Skin of body (tissue), 3 donors: ENCODE measurements at places on chromosomes 5 and 9.
A peak's percentile ranks its signal among the peaks of the same experiment; 100 is the strongest.

GRCh38 chr5:6449465-6450158, 953 bp downstream of the UBE2QL1 start:
- DNase-seq = no peak

DNA sequence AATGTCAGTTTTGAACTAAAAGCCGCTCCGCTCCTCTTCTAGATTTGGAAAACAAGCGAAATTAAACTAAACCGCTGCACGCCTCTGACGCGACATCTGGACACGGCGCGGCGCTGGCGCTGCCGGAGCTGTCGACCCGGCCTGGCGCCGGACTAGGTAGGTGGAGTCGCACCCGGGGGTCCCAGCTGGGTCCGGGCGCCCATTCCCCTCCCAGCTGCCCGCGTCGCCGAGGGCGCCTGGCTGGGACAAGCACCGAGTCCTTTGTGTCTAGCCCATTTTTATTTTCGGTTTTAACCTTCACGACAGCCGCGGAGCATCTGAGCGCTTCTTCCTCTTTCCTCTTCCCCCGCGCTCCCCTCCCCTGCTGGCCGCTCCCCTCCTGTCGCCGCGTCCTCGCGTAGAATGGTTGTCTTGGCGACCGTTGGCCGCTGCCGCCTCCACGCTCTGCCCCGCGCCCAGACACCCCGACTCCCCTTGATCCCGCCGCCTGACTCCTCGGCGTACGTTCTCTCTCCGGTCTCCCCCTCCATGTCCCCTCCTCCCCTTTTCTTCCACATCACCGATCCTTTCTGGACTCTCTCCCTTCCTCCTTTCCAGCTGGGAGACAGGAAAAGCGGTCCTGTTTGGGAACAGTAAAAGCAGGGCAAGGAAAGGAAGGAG, 545 bp downstream of the CDKN2B-AS1 start:
- DNase-seq = no peak

DNA sequence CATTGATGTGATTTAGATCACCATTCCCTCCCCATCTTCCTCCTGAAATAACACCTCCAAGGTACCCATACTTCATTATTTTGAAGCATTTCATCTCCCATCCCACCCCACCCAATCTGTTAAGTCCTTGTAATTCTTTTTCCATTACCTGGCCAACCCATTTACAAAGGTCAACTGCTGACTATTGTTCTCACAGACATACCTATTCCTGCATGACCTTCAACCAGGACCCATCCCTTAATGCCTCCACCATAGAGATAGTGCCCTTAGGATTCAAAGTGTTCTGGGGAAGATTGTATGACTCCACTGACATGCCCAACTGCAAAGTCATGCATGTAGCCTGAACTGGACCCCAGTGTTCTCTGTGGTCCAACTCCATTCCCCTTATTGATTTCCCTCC, 91.2 kb downstream of the NLN start:
- DNase-seq = no peak

GRCh38 chr9:107881626-107882300, 392.2 kb upstream of the KLF4 start:
- DNase-seq = no peak

- no peak for DNase-seq
Measured at GRCh38 chr9:21592063-21592338, 109.9 kb upstream of the IFNE start.

- no peak for DNase-seq
Measured at GRCh38 chr9:116313638-116314037, 160.0 kb downstream of the PAPPA start.

DNA sequence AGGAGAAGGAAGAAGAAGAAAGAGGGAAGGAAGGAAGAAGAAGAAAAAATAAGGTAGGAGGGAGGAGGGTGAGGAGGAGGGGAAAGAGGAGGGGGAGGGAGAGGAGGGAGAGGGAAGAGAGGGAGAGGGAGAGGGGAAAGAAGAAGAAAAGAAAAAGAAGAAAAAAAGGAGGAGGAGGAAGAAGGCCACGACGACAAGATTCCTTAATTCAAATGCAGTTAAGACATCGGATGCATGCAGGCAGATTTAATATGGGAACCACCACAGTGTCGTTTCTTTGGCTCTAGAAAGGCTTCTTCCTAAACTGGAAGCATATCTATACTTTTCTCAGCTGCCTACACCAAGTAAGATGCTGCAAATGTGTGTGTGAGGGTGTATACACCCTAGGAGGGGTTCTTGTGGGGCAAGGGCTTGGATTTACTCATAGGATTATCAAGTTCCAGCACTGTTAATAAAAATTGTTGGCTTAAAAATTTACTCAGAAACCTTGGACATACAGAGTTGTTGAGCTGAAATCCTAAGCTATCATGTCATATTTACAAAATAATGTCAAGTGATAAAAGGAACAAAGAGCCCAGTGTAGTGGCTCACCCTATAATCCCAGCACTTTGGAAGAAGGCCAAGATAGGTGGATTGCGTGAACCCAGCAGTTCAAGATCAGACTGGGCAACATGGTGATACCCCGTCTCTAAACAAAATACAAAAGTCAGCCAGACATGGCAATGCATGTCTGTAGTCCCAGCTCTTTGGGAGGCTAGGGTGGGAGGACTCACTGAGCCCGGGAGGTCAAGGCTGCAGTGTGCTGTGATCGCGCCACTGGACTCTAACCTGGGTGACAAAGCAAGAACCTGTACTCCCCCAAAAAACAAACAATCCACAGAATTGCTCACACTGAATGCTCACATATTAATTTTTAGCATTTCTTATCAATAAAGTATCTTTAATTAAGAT, 108.5 kb downstream of the UBAP2 start:
- no peak for DNase-seq

DNA sequence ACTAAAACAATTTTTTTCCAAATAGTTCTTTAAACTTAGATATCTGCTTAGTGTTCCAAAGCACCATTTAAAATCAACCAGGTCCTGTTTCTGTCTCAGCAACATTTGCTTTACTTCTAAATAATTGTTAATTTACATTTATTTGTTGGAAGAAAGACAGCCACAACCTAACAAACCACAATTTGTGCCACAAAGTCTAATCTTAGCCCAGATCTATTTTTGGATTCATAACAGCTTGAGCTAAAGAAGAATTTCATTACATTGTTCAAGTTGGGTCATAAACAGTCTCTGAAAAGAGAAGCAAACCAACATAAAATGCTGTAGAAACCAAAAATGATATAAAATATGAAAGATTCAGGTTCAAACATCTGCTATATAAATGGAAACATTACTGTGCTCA, 24.4 kb downstream of the MLLT3 start:
- DNase-seq = no peak

DNA sequence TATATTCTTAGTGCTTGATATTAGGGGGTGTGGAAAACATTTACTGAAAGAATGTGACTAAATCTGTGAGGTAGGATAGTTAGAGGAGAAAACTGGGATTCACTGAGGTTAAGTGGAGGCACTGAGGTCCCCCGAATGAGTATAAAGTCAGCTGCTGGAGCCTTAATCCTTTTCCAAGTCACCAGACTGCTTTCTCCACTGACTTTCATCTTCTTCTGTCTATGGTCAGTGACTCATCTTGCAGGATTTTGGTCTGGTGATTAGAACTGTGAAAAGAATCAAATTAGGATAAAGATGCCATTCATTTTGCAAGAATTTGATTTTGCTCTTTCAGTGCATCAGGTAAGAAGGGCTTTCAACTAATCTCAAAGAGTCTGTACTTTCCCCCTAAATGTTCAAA, 89.3 kb upstream of the ALDH1A1 start:
- no peak for DNase-seq

DNA sequence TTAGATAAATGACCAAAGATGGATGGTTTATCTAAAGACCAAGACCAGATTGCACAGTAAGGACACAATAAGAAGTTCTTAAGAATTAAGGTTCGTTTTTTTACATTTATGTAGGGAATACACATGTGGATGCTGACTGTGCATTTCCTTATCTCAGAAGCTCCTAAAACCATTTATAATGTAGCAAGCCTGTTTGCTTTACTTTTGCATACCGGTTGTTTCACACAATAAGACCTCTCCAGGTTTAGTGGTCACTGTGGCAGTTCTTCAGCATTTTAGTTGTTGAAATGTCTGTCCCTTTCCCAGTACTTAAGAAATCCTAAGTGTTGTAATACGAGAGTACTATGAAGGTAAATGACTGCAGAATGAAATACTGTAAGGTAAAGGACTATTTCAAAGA, 43.6 kb downstream of the BASP1 start:
- DNase-seq = no peak

- no peak for DNase-seq
Measured at GRCh38 chr5:73302797-73303147, 129.8 kb downstream of the TMEM174 start.

GRCh38 chr9:89686126-89686525, 81.3 kb downstream of the GADD45G start:
- no peak for DNase-seq

- DNase-seq = no peak
Measured at GRCh38 chr9:69871118-69871834, 50.7 kb downstream of the CFAP95 start.

GRCh38 chr5:153659039-153659736, 168.7 kb downstream of the GRIA1 start:
- DNase-seq = peak; percentile 19

- no peak for DNase-seq
Measured at GRCh38 chr5:65902104-65902503, 24.3 kb upstream of the ERBIN start.

GRCh38 chr5:102279711-102280110, 16.4 kb downstream of the SLCO4C1 start:
- no peak for DNase-seq

DNA sequence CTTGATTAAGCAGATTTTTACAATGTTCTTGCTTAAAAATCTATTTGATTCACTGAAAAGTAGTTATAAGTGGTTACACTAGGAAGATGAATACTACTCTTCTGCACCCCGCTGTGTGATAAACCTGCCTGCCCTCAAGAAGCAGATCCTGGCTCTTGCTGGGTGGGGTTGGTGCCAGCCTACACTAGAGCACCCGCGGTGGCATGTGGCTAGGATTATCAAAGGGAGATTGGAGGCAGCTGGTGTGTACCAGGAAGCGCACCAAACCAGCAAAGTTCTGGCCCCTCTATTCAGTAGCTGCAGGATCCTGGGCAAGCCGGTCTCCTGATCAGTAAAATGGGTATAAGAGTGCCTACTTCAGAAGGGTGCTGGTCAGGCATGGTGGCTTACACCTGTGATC, 43.5 kb downstream of the PRLR start:
- DNase-seq = no peak

- no peak for DNase-seq
Measured at GRCh38 chr9:109901201-109901600, 121.2 kb downstream of the PALM2AKAP2 start.

DNA sequence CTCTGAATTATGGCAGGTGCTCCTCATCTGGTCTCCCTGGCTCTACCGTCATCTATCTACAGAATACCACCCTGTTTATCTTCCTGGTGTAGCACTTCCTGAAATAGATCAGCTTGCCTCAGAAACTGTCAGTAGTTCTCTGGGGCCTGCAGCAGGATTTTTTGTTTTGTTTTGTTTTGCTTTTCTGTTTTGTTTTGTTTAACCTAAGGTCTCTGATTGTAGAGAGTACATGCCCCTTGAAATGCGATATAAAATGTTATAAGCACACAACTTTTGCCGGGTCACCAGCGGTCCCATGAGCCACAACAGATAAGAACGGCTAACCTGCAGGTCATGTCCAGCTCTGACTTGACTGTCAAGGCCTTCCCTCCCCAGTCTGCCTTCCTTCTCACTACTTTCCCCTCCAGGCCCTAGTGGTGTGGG, 26.6 kb upstream of the CREBRF start:
- DNase-seq = no peak

DNA sequence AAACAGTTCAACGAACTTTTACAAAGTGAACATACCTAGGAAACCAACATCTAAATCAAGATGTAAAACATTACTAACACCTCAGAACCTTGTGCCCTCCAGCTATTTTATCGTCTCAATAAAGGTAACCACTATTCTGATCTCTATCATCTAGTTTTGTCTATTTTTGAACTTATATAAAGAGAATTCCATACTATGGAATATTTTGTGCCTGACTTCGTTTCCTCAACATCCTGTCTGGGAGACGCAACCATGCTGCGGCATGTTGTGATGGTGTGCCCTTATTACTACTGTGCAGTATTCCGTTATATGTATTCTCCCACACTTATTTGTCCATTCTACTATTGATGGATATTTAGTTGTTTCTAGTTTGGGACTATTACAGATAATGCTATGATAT, 99.2 kb downstream of the NR6A1 start:
- DNase-seq = no peak

DNA sequence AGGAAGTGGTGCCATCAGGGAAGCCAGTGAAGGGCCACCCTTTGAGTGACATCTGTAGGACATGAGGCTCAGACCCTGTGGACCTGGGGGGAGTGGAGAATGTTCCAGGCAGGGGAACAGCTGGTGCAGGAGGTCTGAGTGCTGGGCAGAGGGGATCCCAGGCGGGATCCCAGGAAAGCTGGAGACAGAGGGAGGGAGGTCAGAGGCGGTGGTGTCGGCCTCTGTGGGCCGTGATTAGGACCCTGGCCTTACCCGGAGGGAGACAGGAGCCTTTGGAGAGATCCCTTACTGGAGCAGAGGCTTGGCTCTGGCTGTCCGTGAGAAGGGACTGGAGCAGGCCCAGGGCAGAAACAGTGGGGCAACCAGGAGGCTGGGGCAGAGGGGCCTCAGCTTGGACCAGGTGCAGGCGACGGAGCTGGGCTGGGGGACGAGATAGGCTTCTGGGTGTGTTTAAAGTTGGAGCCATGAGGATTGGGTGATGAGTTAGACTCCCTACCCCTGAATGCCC, 12.1 kb upstream of the GRHPR start:
- DNase-seq = no peak

DNA sequence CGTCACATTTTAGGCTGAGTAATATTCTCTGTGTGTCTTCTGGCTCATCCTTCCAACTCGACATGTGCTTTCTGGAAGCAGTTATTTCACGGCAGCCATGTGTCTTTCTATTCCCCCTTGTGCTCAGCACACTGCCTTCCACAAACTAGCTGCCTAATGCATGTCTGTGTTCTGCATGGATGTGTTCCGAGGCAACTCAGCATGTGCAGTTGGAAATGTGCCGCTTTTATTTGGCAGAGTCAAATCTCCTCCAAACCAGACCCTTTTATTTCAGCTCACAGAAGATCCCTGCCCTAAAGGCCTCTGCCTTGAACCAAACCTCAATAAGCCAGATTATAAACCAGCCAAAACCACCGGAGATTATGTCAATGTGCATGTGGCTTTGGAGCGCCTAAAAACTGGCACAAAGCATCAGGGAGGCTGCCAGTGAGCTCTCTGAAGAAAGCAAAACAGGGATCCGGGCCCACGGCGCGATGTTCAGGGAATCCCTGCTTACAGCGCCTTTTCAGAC, 360.2 kb downstream of the DEPDC1B start:
- peak; percentile 96 for DNase-seq
